ENCODE measurements at places on chromosomes 2 and 18. TPM values are rescaled to one million over a fixed set of nuclear protein-coding genes. Genes with fewer than 3 reads are reported as not detected.
A peak's percentile ranks its signal among the peaks of the same experiment; 100 is the strongest.

INPP5D gene
- total RNA-seq: 8.3 TPM

CDH19 gene
- not detected for total RNA-seq

DNA sequence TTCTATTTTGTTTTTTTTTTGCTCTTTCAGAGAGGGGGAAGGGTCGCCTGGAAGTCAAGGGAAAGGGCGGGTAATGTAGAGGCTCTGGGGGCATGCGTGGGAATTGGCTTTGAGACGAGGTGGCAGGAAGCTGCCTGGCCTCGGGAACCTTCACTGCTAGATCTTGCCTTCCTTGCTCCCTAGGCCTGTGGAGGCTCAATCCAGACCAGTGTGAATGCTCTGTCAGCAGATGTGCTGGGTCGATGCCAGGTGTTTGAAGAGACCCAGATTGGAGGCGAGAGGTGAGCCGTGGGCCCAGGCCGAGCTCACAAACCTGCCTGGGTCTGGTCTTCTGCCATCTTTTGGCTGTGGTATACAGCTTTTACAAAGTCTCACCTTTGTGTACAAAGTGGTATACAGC is 15.5 kb downstream of the CCT7 start:
- H3K4me3 ChIP-seq: no peak overlapping the region
- H3K4me1 ChIP-seq: no peaks in the 10 kb centered on the region
- H3K27me3 ChIP-seq: no peaks in the 10 kb centered on the region
- no peak for DNase-seq
- H3K36me3 ChIP-seq: peaks cover 53% of the 10 kb centered on the region
- H3K27ac ChIP-seq: no peak overlapping the region

POTEC gene
- not detected for total RNA-seq

DYSF gene
- 21.3 TPM for total RNA-seq

- H3K4me1 ChIP-seq: no peaks in the 10 kb centered on the region
- no peaks in the 10 kb centered on the region for H3K36me3 ChIP-seq
- H3K27me3 ChIP-seq: no peaks in the 10 kb centered on the region
- H3K27ac ChIP-seq: no peak overlapping the region
- H3K4me3 ChIP-seq: no peak overlapping the region
Measured at GRCh38 chr2:12334412-12334966, 382.2 kb upstream of the TRIB2 start.

FAM168B gene
- 70.5 TPM for total RNA-seq

DNA sequence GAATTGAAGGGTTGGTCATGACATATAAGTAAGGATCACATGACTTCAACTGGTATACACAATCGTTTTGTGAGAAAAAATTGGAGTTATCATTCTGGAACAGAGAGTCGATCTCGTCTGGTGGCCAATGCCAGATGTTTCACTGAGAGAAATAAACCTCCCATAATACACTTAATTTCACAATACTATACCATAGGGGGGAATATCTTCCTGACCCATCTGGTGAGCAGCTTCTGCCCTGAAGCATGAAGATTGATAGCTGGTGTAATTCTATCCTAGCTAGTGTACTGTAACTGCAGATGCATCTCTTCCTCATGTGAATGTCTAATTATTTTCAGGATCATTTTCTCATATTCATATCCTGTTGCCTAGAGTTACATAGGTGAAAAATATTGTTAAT is 15.7 kb upstream of the CDH7 start:
- H3K36me3 ChIP-seq: no peaks in the 10 kb centered on the region
- H3K4me1 ChIP-seq: no peaks in the 10 kb centered on the region
- H3K27ac ChIP-seq: no peak overlapping the region

- H3K4me3 ChIP-seq: no peak overlapping the region
- H3K27ac ChIP-seq: no peak overlapping the region
- no peaks in the 10 kb centered on the region for H3K27me3 ChIP-seq
Measured at GRCh38 chr2:3101016-3101942, 276.3 kb downstream of the EIPR1 start.

- no peak for DNase-seq
- H3K27ac ChIP-seq: no peak overlapping the region
- no peak overlapping the region for H3K4me3 ChIP-seq
- H3K36me3 ChIP-seq: no peaks in the 10 kb centered on the region
- no peaks in the 10 kb centered on the region for H3K27me3 ChIP-seq
- H3K4me1 ChIP-seq: no peaks in the 10 kb centered on the region
Measured at GRCh38 chr2:215590010-215590745, 154.3 kb upstream of the FN1 start.

DNA sequence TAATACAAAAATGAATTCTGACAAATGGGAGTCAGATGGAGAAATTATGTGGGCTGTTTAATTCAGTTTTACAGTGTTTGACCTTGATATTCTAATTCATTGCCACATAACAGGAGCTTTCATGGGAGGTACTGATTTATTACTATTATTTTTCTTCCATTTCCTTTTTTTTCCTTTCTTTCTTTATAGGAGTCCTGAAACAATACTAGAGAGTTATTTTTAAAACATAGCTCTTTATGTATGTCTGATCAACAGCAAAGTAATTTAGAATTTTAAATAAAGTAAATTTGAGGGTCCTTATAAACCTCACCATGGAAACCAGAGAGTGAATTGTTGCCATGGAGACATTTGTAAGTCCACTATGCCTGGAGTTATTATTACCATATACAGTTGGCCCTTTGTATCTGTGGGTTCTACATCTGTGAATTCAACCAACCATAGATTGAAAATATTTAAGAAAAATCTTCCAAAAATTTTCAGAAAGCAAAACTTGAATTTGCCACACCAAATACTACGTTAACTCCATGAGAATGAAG is 40.9 kb upstream of the PPP4R1 start:
- no peaks in the 10 kb centered on the region for H3K4me1 ChIP-seq
- no peaks in the 10 kb centered on the region for H3K27me3 ChIP-seq
- no peak overlapping the region for H3K4me3 ChIP-seq
- H3K27ac ChIP-seq: no peak overlapping the region

GRCh38 chr2:27792759-27793158 is 21.2 kb downstream of the MRPL33 start:
- no peak overlapping the region for H3K27ac ChIP-seq
- H3K4me1 ChIP-seq: no peaks in the 10 kb centered on the region
- H3K27me3 ChIP-seq: no peaks in the 10 kb centered on the region
- H3K4me3 ChIP-seq: no peak overlapping the region
- H3K36me3 ChIP-seq: no peaks in the 10 kb centered on the region

RAB6D gene
- not detected for total RNA-seq

DNA sequence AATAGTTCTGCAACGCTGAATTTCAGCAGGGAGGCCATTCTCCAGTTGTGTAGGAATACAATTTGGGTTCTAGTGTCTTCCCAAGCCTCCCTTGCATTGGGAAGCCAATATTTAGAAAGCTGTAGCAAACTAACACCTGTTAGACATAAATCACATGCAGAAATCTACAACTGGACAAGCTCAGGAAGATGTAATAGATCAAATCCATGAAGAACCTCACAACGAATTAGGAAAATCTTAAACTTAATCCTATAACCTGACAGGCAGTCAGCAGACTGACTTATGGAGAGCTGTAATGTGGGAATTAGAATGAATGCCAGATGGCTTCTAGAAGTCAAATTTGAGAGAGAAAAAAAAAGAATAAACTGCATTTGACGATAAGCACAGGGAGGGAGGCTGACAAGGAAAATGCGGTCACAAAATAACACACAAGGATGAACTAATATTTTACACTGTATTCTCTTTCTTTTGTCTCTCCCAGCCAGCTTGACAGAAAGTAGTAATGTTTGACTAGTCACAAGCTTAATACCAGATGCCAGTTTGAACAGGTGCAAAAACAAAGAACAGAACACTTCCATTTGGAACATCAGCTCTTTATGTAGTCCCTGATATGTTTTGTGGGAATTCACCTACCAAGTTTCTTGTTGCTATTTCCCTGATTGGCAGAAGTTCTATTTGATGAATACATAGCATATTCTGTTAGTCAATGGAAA is 50.8 kb upstream of the FANCL start:
- 0 out of 2 replicates have a peak, but pooled peaks cover 4% of the 10 kb centered on the region for H3K4me1 ChIP-seq
- no peaks in the 10 kb centered on the region for H3K27me3 ChIP-seq
- H3K4me3 ChIP-seq: no peak overlapping the region
- no peak overlapping the region for H3K27ac ChIP-seq

GRCh38 chr18:4384932-4385331 is 70.2 kb downstream of the DLGAP1 start:
- no peak overlapping the region for H3K4me3 ChIP-seq
- no peak for DNase-seq
- no peak overlapping the region for H3K27ac ChIP-seq
- H3K4me1 ChIP-seq: no peaks in the 10 kb centered on the region
- no peaks in the 10 kb centered on the region for H3K36me3 ChIP-seq

UGT1A5 gene
- not detected for total RNA-seq

SPATS2L gene
- total RNA-seq: 146 TPM

DNA sequence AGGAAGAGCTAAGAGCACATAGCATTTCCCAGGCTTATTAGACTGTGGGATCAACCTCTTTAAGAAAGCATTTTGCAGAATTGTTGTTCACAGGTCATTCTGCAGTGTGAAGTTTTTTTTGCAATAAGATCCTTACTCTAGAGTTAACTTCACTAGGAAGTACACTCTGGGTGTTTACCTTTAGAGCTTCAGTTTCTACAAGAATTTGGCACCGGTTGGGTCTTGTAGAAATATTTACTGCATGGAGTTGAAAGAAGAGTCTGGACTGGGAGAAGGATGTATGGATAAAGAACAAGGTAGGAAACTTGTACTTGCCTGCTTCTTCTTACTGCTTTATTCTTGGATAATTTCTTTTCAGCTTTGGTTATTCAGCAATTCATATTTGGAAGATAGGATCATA is 944.9 kb upstream of the GYPC start:
- H3K4me1 ChIP-seq: no peaks in the 10 kb centered on the region
- no peak overlapping the region for H3K4me3 ChIP-seq
- no peak for DNase-seq

FSIP2 gene
- total RNA-seq: 3.8 TPM

- no peak overlapping the region for H3K27ac ChIP-seq
- no peaks in the 10 kb centered on the region for H3K4me1 ChIP-seq
- H3K4me3 ChIP-seq: no peak overlapping the region
- no peaks in the 10 kb centered on the region for H3K27me3 ChIP-seq
- H3K36me3 ChIP-seq: peaks cover 44% of the 10 kb centered on the region
- no peak for DNase-seq
Measured at GRCh38 chr2:17710547-17711248, 42.9 kb downstream of the SMC6 start.

DNA sequence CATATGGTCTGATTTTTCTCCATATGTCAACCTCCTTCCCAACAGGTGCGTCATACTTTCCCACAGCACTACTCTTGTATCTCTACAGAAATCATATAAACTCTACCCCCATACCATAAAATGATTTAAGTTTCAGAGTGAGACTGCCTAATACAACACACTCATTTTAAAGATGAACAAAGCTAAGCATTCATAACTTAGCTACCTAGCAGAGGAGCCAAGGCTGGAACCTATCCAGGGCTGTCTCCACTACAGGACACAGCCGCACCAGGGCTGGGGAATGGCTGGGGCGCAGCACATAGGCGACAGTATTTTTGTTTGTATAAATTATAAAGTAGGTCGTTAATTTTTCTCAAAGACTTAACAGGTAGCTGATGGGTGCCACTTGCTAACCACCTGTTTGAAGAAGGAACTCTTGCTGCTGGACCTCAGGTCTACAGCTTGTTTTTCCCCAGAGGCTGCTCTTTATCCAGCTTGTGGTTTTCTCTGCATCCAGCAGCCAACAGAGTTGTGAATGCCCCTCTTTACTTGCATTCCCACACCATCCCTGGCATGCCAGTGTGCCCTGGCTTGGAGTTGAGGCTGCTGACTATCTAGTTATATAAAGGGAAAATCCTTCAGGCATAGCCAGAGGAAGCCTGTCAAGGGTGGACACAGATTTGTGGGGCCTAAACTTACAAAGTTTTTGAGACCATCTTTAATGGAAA is 62.0 kb downstream of the HNRNPLL start:
- H3K4me3 ChIP-seq: no peak overlapping the region
- H3K36me3 ChIP-seq: no peaks in the 10 kb centered on the region
- H3K27ac ChIP-seq: no peak overlapping the region

DNAJC27 gene
- total RNA-seq: 2.4 TPM

- H3K36me3 ChIP-seq: no peaks in the 10 kb centered on the region
- no peaks in the 10 kb centered on the region for H3K27me3 ChIP-seq
- no peak overlapping the region for H3K4me3 ChIP-seq
- H3K4me1 ChIP-seq: no peaks in the 10 kb centered on the region
- H3K27ac ChIP-seq: no peak overlapping the region
- no peak for DNase-seq
Measured at GRCh38 chr18:59537579-59537978, 159.6 kb downstream of the CCBE1 start.

DNA sequence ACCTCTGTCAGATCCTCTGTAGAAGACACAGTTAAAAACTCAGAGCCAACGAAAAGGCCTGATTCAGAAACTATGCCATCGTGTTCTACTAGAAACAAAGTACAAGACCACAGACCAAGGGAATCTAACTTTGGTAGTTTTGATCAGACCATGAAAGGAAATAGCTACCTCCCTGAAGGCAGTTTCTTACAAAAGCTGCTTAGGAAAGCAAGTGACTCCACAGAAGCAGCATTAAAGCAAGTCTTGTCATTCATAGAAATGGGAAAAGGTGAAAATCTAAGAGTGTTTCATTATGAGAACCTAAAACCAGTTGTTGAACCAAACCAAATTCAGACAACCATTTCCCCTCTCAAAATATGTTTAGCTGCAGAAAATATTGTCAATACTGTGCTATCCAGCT is 58.2 kb downstream of the FSIP2 start:
- no peak overlapping the region for H3K4me3 ChIP-seq
- no peaks in the 10 kb centered on the region for H3K36me3 ChIP-seq
- no peak overlapping the region for H3K27ac ChIP-seq
- DNase-seq: no peak
- H3K27me3 ChIP-seq: no peaks in the 10 kb centered on the region

RGPD6 gene
- 7.9 TPM for total RNA-seq

GRCh38 chr2:207202645-207203044 is 36.9 kb upstream of the KLF7 start:
- no peak overlapping the region for H3K27ac ChIP-seq
- no peaks in the 10 kb centered on the region for H3K36me3 ChIP-seq
- H3K4me1 ChIP-seq: no peaks in the 10 kb centered on the region
- H3K4me3 ChIP-seq: no peak overlapping the region
- DNase-seq: peak; percentile 86

GRCh38 chr18:848062-848861 is 36.2 kb upstream of the YES1 start:
- no peak for DNase-seq
- no peaks in the 10 kb centered on the region for H3K36me3 ChIP-seq
- 0 out of 2 replicates have a peak, but pooled peaks cover 2% of the 10 kb centered on the region for H3K27me3 ChIP-seq
- H3K27ac ChIP-seq: no peak overlapping the region
- H3K4me1 ChIP-seq: no peaks in the 10 kb centered on the region

GRCh38 chr2:32237996-32238395 is 26.7 kb downstream of the NLRC4 start:
- H3K27me3 ChIP-seq: no peaks in the 10 kb centered on the region
- no peak overlapping the region for H3K4me3 ChIP-seq
- H3K36me3 ChIP-seq: no peaks in the 10 kb centered on the region
- H3K27ac ChIP-seq: no peak overlapping the region
- no peak for DNase-seq
- H3K4me1 ChIP-seq: no peaks in the 10 kb centered on the region

Data from GM23338 (cell line).